Stimulated activated CD4-positive, alpha-beta T cell treated with anti-CD3 and anti-CD28 coated beads, Interleukin-1b, Interleukin-23, amount 100 ng/mL, for 24 hours (primary cell): ENCODE measurements at places on chromosomes 5 and 9.

GRCh38 chr5:160230686-160231527 is 1.6 kb downstream of the FABP6 start:
- no peak for DNase-seq

GRCh38 chr9:15203581-15203980 is 103.4 kb downstream of the TTC39B start:
- no peak for DNase-seq

GRCh38 chr5:141430332-141431113 is at the start of gene PCDHGA12:
Gene PCDHGA12 (plus strand): TSS chr5:141430507. CDS start chr5:141430760, 253 bp downstream.
- DNase-seq, result no peak

DNA sequence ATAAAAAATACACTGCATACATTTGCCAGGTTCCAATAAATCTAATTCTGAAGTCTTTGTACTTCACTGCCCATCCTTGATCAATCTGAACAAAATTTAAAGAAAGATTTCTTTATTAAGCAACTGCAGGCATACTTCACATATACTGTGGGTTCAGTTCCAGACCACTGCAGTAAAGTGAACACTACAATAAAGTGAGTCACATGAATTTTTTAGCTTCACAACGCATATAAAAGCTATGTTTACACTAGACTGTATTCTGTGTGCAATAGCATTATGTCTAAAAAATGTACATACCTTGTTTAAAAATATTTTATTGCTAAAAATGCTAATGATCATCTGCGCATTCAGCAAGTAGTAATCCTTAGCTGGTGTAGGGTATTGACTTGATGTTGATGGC is 52.1 kb downstream of the SSBP2 start:
- no peak for DNase-seq

GRCh38 chr9:972501-973294 is 3.8 kb upstream of the DMRT3 start:
- no peak for DNase-seq

DNA sequence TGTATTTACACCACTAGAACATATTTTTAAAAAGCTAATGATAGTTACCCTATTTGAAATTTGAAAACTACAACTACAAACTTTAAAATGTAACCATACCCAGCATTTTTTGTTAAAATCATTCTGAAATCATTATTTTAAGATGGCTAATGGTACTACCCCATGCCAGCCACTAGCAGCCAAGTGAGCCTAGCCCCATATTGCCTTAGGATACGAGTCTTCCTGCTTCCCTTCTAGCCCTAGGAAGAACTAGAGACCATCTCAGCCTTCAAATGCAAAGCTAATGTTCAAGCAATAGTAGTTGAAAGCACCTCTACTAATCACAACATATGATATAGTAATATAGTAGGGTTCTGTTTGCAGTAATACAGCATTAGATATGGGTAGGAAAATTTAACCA is 24.0 kb upstream of the VCAN start:
- no peak for DNase-seq
